NCI-H2029 treated with DMSO at 0.1 percent for 48 hours (cell line): ENCODE measurements at places on chromosomes 2 and 18.

- DNase-seq, result no peak
Measured at GRCh38 chr2:198438331-198438730, 633.9 kb downstream of the PLCL1 start.

DNA sequence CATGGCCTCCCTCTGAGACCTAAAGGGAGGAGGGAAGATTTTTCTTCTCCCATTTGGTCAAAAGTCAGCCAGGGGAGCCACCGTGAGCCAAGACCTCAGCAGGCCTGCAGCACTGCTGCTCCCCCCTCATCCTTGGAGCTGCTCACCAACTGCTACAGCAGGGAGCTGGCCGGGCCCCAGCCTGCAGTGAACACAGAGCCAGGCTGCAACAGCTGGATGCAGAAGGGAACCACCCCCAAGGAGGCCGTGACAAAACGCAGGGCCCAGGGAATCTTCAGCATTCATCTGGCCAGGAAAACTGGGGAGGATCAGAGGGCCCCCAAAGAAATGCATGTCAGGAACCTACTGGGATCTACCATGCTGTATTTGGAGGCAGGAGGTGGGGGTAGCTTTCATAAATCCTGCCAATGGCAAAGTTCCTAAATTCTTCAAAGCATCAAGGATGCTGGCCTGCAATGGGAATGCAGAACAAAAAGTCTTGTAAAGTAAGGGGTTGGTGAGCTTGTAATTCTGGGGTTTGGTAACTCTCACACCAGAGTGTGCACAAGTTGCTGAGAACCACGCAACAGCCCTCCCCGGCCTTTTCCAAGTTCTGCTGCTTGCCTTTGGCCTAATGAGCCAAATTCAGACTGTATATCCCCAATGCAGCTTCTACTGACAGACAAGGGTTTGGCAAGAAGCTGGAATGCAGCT is 61.0 kb downstream of the CACNB4 start:
- DNase-seq, result no peak

GRCh38 chr2:60366135-60366712 is 187.2 kb downstream of the BCL11A start:
- no peak for DNase-seq

DNA sequence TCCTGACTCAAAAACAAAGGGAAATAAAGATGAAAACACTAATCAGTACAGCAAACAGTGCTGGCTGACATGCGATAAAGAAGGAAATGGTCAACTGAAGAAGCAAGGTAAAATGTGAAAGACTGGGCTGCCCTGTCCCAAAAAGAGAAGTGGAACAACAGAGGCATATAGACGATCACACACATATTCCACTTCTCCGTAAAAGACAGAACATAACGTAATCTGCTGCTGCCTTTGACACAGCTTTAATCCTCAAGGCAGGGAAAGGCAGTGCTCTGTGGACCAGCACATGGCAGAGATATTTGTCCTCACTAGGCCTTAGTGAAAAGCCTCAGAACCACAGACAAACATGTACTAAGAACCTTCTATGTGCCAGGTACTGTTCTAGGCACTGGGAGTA is 24.3 kb upstream of the REL start:
- DNase-seq, result no peak

- DNase-seq, result no peak
Measured at GRCh38 chr18:27838225-27838624, 338.7 kb downstream of the CDH2 start.

- DNase-seq, result no peak
Measured at GRCh38 chr2:150472511-150472899, 15.0 kb downstream of the RND3 start.

GRCh38 chr18:3447895-3448837 is 1.8 kb upstream of the TGIF1 start:
- DNase-seq, result peak; percentile 84

- no peak for DNase-seq
Measured at GRCh38 chr2:217127744-217128143, 267.9 kb upstream of the TNP1 start.

DNA sequence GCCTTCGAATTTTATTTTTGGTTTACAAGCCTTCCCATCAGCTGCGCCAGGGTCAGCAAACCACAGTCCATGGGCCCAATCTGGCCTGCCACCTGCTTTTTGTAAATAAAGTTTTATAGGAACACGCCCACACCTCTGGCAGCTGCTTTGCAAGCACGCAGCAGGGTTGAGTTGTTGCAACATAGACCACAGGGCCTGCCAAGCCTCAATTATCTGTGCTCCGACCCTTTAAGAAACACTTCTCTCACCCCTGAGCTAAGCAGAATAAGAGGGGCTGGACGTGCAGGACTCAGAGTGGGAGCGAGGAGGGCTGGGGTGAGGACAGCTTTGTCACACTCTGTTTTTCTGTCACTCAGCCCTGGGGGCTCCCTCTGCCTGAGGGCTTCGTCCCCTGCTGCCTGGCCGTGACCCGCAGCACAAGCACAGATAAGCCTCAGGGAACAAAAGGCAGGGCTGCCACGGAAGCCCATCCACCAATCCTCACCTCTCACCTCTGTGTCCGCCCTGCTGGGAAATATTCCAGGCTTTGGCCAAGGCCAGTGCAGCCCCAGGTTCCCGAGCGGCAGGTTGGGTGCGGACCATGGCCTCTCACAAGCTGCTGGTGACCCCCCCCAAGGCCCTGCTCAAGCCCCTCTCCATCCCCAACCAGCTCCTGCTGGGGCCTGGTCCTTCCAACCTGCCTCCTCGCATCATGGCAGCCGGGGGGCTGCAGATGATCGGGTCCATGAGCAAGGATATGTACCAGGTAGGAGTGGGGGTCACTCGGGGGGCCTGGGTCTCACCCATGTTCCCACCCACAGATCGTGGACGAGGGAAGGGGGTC is at the start of gene AGXT:
TSS of gene AGXT (plus strand) at position 539 of the 823 bp plus-strand sequence. CDS start at position 581, 42 bp downstream.
- DNase-seq, result no peak

DNA sequence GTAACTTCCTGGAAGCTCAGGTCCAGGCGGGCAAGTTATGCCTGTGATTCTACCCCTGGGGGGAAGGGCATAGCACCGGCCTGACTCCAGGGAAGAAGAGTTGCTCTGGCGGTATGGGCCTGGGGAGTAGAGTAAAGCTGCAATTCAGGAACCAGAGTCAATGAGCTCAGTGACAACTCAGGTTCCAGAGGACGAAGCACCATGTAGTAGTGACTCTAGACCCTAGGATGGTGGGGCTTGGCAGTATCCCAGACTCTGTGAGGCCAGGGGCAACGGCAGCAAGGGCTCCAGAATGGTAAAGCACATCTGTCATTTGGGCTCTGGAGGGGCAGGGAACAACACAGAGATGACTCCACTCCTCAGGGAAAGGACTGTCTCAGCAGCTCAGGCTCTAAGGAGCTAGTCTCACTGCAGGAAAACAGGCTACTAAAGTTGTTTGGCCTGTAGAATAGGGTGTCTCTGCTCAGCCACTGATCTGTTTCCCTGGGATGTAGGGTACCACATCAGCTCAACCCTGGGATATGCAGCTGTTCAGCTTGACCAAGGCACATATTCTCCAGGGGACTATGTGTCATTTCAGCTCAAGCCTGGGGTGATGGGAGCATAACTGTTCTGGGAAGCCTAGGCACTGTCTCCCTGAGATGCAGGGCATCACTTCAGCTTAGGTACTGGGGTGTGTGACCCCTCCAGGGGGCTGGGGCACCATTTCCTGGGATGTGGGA is 36.2 kb upstream of the RHOB start:
- DNase-seq, result no peak

- no peak for DNase-seq
Measured at GRCh38 chr2:178722296-178722695, 84.9 kb downstream of the TTN start.

DNA sequence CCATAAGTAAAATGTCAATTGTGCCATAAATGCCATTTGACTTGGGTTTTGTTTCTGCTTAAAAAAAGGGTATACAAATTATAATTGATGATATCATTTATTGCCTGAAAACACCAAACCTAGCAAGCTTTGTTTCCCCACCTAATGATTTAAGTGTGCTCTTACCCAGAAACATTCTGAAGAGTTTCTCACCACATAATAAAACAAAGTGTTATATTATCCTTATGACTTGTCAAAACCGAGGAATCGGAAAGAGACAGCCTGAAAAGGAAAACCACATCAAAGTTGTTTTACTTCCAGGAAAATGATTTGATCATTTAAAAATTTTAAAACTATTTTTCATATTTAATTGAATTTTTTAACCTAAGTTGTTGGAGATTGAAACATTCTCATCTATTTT is 170.5 kb upstream of the SLC39A10 start:
- no peak for DNase-seq

DNA sequence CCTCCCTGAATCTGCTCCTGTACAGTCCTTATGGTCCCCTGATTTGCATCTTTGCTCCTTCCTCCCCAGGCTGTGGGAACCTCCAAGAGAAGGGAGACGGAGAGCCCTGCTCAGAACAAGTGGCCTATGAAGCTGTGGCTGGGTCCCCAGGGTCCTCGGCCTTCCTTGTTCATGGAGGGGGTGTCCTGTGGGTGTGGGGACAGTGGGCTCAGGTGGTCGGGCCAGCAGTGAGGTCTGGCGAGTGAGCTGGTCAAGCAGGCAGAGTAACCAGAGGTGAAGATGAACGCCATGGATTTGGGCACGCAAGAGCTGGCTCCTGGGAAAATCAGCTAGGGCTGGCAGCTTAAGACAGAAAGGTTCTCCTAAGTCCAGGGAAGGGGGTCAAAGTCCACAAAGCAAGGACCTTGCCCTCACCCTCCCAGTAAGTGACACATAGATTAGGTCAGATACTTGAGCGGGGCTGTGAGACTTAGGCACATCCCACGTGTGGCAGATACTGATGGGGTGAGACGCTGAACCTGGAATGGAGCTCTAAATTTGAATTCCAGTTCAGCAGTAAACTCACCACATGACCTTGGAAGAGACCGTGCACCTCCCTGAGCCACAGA is 24.8 kb downstream of the GNLY start:
- DNase-seq, result no peak

DNA sequence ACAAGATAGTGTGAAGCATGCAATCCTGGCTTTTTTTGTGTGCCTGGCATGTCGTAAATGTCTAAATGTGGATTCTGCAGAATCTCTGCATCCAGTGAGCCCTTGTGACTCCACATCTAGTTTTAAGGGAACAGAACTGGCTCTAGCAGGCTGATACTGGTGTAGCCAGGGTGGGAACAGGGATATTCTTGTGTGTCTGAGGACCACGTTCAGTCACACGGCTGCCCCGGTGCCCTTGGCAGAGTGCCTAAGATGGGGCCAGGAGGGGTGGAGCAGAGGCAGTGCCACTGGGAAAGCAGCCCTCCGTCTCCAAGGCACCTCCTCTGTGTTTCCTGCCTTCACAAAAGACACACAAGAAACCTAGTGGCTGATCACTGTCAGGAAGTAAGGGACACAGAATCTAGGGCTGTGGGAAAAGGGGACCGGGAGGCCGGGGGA is 91.5 kb upstream of the PARD3B start:
- no peak for DNase-seq

DNA sequence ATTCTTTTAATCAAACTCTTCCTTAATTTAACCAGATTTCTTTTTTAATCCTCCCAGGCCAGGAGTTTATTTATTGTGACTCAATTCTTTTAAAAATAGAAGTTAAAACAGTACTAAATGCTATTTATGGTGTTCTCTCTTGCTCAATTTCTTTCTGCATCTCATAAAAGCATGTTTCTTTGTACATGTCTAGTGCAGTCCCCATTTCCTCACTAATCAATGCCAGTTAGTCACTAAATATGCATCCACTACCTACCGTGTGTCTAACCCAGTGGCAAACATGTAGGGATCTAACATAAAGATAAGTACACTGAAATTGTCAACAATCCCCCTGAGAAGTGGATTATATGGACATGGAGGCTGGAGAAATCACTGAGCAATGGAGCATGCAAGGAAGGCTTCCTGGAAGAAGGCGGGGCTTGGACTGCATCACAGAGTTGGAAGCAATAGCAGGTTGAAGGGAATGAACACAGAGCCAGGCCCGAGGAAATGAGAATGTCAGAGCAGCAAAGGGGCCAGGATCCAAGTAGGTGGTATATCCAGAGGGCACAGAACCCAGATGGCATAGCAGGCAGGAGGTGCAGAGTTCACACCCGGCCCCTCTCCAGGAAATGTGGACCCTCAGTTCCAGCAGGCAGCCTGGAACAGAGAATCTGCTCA is 105.3 kb upstream of the FOSL2 start:
- no peak for DNase-seq

GRCh38 chr2:149167001-149167780 is 128.7 kb downstream of the LYPD6B start:
- DNase-seq, result no peak

DNA sequence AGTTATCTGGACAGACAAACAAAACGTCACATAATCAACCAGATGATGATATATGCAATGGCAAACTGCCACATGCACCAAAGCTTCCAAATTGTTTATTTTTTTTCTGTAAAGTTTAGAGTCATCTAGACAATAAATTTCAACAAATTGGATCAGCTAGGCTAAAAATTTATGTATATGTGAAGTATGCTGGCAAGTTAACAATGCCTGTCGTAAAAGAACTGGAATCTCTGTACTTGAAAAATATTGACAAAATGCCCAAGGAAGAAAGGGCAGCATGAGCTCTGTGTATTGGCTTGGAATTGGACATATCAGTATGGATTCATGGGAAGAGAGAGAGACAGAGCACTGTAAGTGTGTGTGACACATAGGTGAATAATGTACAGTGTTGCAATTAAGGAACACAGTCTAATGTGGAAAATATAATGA is 309.8 kb downstream of the ERBB4 start:
- DNase-seq, result no peak

DNA sequence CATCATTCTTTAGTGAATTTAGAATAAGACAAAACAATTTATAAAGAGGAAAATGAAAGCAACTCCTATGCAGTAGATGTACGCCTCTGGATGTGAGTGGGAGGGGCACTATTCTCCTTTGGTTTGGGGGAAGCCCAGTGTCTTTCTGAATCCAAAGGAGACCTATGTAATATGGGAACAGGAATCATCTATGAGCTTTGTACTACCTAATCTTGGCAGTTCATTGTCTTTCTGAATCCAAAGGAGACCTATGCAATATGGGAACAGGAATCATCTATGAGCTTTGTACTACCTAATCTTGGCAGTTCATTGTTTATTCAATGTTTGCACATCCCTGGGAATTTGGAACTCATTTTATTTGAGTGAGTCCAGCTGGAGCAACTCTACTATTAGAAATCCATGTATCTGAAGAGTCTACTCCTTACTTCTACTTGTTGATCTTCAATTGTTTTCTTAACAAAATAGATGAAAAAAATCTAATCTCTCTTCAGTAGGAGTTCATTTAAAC is 401.1 kb upstream of the LRATD1 start:
- no peak for DNase-seq

- no peak for DNase-seq
Measured at GRCh38 chr2:66721776-66722175, 286.9 kb downstream of the MEIS1 start.

DNA sequence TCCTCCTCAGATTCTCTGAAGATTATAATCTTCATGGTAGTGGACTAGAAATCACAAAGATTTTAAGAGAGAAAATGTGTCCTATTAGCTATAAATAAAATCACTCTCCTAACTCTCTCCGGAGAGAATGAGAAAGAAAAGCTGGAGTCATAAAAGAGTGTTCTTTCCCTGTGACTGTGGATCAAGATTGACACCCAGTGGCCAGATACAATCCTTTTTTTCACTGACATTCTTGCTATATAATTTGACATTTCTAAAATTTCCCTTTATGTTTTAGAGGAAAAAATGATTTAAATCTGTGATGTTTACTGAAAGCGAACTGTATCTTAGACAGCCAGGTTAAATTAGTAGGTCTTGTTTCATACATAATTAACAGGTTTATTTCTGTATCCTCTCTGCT is 35.4 kb upstream of the LRP2 start:
- DNase-seq, result peak; percentile 13
